ENCODE measurements at places on chromosomes 13 and 19.

DNA sequence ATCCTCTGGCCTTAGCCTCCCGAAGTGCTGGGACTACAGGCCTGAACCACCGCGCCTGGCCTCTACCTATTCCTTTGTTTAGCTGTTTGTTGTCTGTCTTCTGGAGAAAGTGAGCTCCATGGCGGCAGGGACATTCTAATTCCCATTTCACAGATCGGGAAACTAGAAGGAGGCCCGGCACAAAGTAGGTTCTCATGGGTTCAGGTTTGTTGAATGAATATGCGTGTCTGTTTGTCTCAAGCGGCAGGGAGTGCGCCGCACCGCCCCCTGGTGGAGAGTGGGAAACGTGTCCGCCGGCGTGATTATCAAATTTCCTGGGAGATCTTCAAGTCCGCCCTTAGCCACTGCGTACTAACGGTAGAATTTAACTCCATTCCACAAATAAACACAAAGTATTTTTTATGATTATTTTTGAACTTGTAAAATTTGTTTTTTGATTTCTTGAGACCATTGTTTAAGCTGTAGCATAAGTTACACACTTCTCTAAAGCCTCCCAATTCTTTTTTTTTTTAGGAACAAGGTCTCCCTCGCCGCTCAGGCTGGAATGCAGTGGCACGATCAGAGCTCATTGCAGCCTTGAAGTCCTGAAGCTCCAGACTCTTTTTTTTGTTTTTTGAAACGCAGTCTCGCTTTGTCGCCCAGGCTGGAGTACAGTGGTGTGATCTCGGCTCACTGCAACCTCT is 8.9 kb upstream of the CCDC9 start:
- DNase-seq, result peak; percentile 60

GRCh38 chr13:111973186-111973585 is 93.8 kb upstream of the SOX1 start:
- no peak for DNase-seq

- DNase-seq, result peak; percentile 16
Measured at GRCh38 chr19:19064098-19064722, 416 bp downstream of the SLC25A42 start.

- no peak for DNase-seq
Measured at GRCh38 chr19:6047256-6047655, 63.0 kb downstream of the RFX2 start.

- no peak for DNase-seq
Measured at GRCh38 chr13:66410314-66410713, 819.8 kb downstream of the PCDH9 start.

DNA sequence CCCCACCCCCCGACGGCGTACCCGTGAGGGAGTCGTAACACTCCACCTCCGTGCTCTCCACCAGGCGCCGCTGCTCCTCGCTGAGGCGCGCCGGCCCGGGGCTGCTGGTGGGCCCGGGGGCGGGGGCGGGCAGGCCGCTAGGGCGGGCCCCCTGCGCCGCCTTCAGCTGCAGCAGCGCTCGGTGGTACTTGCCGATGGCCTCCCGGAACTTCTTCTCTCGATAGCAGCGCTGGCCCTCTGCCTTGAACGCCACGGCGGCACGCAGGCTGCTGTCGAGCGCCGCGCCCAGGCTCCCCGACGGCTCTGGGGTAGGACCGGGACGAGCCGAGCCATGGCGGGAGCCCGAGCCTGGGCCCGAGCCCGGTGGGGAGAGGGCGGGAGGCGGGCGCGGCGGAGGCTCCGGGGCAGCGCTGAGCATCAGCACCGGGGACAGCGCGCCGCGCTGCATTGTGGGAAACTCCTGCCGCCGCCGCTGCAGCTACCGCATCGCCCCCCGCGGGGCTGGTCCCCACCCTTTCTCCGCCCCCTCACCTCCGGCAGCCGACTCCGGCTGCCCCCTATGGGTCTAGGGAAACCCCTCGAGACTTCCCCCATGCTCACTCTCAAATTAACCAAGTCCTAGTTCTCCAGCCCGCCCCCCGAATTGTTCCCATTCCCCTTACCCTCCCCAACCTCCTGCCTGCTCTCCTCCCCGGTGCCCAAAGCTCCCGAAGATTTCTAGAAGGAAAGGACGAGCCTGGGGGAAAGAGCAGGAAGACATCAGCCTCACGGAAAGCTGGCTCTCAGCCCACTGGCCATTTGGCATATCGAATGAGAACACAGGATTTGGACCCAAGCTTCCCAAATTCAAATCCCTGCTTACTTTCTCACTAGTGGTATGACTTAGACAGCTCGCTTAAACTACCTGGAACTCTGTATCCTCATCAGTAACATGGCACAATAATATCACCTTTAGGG is at the start of gene TTC9B:
TTC9B (minus strand) TSS at position 451 of the 957 bp plus-strand sequence; CDS start at position 448, 3 bp downstream.
- DNase-seq, result no peak

DNA sequence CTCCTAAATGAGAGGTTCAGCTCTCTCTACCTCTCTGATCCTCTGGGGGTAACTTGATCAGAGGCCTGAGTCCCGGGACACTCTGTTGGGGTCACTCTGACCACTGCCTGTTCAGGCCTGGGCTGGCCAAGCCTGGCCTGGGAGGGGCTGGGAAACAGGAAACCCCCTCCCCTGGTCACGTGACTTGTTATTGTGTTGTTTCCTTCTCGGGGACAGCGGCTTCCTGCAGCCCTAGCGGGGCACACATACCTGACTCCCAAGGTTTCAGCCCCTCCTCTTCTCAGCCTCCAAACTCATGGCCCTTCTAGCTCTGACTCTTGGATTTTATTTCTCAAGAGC is at the start of gene USHBP1:
USHBP1 (minus strand) TSS at position 105 of the 339 bp plus-strand sequence. CDS start 446 bp downstream, outside the sequence.
- no peak for DNase-seq

DNA sequence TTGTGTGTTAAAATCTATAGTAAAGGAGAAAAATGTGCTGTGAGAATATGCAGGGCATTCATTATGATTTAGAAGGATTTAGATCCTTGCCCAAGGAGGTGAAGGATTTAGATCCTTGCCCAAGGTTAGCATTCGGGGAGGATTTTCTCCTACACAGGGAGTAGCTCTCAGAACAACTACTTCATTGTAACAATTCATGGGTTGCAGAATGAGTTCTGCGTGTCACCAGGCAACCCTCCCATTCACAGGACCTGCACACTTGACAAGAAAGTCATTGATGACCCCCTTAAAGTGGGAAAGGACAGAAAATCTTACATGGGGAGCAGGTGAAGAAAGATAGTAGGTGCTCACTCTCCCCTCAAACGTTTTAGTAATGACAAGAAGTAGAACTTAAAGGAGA is 167.1 kb upstream of the MAB21L1 start:
- DNase-seq, result peak; percentile 12

DNA sequence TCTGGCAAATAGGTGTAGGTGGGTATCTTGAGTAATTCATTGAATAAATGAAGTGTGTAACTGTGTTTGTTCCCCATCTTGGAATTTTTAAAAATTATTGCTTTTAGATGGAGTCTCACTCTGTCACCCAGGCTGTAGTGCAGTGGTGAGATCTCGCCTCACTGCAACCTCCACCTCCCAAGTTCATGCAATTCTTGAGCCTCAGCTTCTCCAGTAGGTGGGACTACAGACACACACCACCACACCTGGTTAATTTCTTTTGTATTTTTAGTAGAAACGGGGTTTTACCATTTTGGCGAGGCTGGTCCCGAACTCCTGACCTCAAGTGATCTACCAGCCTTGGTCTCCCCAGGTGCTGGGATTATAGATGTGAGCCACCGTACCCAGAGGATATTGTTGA is 7.9 kb upstream of the CYP2A6 start:
- no peak for DNase-seq

DNA sequence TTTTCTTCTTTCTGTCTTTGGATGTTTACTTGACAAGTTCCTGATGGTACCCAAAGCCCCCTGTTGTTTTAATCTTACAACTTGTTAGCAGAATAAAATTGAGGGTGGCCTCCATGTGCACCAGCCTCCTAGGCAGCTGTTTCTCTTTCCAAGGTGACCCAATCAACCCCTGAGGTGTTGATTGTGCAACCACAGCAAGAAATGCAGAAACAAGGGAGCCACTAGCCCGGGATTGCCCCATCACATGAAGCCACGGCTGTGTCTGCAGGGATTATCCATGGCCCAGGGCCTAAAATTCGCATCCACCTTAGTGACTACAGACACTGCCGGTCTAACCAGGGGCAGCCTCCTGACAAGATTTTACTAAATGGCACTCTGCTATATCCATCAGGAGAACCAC is 14.4 kb downstream of the CEACAM4 start:
- DNase-seq, result no peak

- DNase-seq, result no peak
Measured at GRCh38 chr13:112003941-112004340, 63.0 kb upstream of the SOX1 start.

DNA sequence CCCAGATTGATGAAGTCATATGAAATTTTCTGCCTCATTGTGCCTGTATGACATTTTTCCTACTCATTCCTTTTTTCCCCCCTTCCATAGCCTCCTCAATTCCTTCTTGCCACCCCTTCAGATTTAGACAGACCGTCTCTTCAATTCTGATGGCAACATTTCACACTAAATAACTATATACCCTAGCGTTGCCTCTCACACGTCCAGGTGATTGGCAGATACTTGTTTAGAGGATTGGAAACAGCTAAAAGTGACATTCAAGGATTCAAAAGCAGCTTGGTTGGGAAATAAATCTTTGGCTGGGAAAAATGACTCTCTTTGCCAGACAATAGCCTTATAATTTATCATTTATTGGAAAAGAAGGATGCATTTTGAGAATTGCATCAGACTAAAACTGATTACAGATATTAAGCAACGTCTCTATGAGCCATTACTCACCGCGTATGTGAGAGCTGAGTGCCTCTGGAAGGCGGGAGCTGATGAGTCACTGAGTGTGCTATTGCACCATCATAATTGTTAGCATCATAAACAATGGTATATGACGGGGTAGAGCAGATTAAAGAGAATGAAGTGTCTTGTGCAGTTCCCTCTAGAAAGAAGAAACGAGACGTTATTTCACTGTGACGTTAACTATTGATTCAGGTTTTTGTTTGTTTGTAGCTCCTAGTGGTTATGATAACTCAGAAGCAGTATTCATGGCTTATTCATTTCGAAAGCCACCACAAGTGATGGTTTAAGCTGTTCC is 61.1 kb upstream of the FAM216B start:
- peak; percentile 70 for DNase-seq

DNA sequence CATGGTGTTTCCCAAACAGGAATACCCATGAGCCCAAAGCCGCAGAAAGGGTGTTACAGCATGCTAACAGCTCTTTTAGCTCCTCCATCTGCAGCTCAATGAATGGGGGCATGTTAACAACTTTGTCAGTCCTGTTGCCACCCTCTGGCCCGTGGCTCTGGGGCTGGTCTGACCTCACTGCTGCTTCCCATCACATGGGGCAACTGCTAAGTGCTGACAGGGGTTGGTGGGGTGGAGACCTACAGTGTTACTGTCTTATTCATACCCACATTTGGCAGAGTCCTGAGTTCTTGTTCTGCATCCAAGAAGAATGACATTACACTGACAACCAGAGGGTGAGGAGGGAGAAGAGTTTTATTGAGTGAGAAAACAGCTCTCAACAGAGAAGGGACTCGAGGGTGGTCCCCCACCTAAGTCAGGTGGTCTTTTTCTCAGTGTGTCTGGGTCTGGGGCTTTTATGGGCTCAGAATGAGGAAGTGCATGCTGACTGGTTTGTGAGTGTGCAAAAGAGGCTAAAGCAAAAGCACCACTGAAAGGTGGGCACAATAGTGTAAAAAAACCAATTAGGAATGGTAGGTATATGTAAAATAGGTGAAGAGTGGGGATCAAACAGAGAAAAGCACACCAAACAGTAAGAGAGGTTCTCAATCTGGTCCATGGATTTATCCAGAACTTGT is 1952.0 kb upstream of the PCDH20 start:
- no peak for DNase-seq

- DNase-seq, result no peak
Measured at GRCh38 chr19:50518091-50519005, 4.6 kb upstream of the ASPDH start.

GRCh38 chr19:32227561-32228165 is 117.7 kb upstream of the ZNF507 start:
- DNase-seq, result no peak

GRCh38 chr19:35783469-35784434 is 8.4 kb downstream of the ARHGAP33 start:
- DNase-seq, result no peak

DNA sequence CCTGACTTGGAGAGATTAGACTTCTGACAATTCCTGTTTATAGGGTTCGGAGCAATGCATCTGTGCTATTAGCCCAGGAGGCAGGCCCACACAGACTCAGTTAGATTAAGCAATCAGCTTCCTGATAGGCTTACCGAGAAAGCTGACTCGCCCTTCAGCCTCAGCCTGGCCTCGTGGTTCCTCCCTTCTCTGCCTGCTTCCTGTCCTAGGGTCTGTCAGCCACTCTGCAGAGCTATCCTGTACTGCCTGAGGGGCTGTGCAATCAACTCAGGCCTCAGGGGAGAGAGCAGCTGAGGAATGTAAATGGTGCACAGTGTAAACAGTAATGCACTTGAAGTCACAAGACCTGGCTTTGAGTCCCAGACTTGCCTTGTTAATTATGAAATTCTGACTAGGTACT is 30.7 kb downstream of the HTR2A start:
- peak; percentile 71 for DNase-seq

DNA sequence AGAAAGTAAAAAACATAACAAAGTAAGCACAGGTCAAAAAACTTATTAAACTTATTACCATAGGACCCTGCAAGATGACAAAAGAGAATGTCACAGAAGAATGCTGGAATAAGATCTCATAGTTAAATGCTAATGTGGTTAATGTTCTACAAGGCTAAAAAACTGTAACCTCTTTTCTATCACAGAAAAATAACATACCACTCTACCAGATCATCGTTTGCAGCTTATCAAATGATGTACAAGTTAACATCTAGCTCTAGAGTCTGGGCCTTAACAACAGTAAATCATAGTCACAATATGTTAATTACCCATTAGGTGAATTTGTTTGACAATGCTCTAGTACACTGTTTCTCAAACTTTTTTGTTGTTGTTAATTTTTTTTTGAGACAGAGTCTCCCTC is 53.0 kb downstream of the NUFIP1 start:
- DNase-seq, result no peak

DNA sequence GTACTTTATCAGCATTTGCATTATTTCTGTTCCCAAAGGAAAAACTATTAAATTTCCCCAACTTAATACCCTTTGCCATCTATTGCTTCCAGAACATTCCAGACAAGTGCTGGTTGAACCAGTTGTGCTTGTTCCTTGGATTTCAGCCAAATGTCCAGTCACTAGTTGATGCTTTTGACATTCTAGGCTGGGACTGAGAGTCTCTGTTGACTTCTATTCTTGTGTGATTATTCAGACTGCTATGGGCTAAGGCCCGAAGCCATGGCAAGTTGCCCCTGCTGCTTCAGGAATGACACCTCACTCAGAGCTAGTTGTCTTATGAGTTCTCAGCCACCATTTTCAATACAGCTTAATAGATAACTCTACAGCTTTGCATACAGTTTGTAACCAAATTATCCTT is 458.1 kb upstream of the ARGLU1 start:
- DNase-seq, result no peak
